ENCODE measurements at places on chromosomes 12 and 14. TPM values are rescaled to one million over a fixed set of nuclear protein-coding genes. Genes with fewer than 3 reads are reported as not detected.

RPS6KL1 gene
- 19.8 TPM for total RNA-seq

DNA sequence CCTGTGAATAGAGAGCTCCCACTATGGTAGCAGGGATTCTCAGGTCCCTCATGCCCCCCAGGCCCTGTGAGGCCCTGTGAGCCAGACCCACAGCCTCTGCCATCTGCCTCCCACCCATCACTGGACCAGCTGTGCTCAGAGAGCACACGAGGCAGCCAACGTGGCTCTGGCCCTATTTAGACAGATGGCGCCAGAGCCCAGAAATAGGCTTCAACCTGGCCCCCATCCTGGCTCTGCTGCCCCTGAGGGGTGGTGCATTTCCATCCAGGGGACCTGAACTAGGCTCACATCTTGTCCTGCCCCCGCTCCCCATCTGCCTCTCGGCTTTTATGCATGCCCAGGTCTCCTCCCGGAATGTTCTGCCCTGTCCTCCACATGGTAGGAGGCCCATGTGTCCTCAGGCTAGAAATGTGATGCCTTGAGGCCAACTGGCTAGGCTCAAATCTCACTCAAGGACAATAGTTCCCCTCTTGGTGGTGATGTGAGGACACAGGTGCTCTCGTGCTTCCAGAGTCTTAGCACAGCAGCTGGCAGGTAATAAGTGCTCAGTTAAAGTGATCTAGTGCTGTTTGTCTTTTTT, 18.9 kb downstream of the TMEM63C start:
- no peak for DNase-seq

HVCN1 gene
- total RNA-seq, result 3.5 TPM

WSCD2 gene
- total RNA-seq, result 0.40 TPM

DNA sequence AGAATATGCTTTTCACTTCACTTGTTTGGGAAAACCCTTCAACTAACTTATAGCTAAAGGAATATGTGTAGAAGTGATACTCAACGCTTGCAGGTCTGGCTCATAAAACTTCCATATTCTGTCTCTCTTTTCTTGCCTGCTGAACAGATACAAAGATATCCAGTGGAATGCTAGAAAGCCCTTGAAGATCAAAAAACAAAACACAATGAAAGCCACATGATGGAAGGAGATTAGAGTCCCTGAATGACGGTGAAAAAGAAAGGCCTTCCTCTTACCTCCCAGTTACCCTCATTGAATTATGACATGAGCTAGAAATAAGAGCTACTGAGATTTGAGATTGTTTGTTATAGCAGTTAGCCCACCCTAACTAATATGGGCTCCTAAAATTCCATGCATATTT, 28.2 kb upstream of the NELL2 start:
- DNase-seq, result no peak

GRCh38 chr12:77064896-77065360, 441 bp downstream of the E2F7 start:
- no peak for DNase-seq

DNA sequence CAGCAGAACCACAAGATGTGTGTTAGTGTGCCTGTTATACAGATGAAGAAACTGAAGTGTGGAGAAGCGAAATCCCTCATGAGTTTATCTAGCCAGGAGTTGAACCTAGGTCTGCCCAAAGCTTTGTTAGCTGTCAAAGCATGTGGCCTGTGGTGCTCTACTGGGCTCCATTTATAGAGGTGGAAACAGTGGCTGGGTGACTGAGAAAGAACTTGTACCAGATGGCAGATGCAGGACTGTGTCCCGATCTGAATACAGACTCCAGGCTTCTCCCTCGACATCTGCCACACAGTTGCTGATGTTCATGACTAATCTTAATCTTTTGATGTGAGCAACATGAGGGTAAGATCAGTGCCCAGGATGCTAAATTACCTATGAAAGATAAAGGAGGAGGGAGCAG, 89.1 kb downstream of the C12orf75 start:
- no peak for DNase-seq

MYL6B gene
- total RNA-seq, result 37.6 TPM

PNP gene
- 17.4 TPM for total RNA-seq

DNA sequence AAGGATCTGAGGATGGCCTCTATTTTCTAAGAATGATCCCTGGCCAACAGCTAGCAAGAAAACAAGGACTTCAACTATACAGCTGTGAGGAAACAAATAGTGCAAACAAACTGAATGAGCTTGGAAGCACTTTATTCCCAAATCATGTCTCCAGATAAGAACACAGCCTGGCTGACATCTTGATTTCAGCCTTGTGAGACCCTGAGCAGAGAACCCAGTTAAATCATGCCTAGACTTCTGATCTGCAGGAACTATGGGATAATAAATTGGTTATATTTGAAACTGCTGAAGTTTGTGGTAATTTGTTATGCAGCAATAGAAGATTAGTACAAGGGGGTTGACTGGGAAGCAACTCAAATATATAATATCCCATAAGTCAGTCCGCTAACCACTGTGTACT, 183.9 kb upstream of the BMP4 start:
- DNase-seq, result no peak

GRCh38 chr12:38905480-38906351, at the start of gene CPNE8:
TSS of gene CPNE8 (minus strand) at chr12:38905591. CDS start at chr12:38905534, 57 bp downstream.
- DNase-seq, result peak; percentile 87

DNA sequence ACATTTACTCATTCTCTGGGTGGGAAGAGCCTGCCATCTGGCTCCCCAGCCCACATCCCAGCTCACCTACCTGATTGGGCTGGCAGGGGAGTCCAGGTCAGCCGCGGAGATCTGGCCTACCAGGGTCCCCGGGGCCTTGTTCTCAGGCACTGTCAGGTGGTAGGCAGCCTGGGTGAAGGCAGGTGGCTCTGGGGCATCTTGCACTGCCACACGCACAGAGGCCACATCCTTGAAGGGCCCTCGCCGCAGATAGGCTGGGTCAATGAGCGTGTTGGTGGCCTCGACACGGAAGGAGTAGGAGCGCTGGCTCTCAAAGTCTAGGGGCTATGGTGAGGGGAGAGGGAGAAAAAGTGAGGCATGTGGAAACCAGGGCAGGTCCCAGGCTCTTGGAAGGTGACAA, 3.9 kb downstream of the CDH24 start:
- no peak for DNase-seq

DNA sequence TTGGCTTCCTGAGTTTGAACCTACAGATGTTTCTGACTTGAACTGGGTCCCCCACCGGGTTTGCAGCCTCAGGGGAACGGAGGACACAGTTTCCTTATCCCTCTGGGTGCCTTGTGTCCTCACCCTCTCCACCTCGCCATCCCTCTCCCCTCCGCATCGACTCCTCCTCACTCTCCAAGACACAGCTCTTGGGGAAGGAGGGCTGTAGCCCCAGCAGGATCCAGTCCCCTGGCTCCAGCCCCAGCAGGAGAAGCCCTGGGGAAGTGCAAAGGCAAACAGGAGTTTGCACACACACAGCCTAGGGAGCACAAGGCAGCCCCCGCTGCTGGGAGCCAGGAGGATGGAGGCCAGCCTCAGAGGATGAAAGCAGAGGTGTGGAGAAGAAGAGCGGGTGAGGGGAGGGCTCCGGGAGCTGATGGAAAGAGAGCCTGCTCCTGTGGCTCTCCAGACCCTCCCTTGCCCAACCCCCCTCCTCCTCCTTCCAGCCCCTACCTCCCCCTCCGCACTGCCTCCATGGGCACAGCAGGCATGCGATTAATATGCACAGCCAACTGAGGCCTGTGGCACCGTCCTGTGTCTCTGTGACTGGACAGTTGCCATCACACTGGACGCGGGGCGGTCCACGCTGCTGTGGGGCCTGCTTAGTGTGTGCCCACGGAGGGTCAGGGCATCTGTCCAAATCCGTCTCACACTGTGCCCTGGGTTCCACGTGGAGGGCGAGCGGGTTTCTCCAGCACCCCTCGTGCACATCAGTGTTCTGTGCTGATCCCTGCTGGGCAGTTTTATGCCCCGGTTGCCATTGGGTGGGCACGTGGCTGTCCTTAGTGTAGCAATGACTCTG, 193.7 kb upstream of the DIO3 start:
- peak; percentile 72 for DNase-seq

- DNase-seq, result no peak
These were observed 1.4 kb upstream of the ACSM4 start for GRCh38 chr12:7302266-7302986.

TMPRSS12 gene
- not detected for total RNA-seq

KRT3 gene
- total RNA-seq, result not detected

DNA sequence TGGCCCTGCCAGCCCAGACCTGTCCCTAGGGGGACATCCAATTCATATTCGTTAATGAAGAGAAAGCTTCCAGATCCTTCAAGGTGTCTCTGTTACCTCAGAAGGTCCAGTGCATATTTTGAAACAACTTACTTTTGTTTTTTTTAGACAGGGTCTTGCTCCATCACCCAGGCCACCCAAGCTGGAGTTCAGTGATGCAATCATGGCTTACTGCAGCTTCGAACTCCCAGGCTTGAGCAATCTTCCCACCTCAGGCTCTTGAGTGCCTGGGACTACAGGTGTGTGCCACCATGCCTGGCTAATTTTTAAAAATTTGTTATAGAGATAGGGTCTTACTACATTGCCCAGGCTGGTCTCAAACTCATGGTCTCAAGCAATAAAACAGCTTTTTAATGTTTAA, 48.4 kb downstream of the B4GALNT3 start:
- peak; percentile 26 for DNase-seq

GRCh38 chr14:98227000-98227726, 1044.8 kb downstream of the BCL11B start:
- DNase-seq, result no peak

DNA sequence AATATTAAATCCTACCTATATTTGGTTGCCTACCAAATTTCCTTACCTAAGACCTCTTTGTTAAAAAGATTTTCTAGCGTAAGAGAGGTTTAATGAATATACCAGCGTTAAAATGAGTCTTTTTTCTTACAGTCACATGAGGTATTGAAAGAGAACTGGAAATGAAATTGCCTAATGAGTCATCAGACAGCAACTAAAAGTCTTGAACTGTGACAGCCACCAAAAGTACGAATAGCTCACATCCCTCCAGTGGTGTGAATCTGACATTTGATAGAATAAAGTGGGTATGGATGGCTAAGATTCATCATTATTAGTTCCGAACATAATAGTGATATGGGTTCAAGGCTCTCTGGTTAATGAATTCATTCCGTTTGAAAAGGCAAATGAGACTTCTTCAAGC, 1297.3 kb downstream of the AACS start:
- no peak for DNase-seq

DNA sequence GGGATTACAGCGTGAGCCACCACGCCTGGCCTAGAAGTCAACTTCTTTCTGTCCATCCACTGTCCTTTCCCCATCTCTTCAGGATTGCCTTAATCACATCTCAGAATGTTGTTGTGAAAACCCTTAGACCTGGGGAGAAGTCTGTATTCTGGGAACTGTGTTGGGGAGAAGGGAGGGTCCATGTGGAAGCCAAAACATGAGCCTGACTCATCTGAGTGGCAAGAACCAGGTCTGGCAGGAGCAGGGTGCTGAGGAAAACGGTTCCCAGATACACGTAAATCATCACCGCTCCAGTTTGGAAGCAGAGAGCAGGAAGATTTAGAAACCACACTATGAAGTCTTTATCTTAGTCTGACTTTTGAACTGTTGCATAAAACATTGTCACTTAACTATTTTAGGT, 245.6 kb upstream of the RGS6 start:
- no peak for DNase-seq

DNA sequence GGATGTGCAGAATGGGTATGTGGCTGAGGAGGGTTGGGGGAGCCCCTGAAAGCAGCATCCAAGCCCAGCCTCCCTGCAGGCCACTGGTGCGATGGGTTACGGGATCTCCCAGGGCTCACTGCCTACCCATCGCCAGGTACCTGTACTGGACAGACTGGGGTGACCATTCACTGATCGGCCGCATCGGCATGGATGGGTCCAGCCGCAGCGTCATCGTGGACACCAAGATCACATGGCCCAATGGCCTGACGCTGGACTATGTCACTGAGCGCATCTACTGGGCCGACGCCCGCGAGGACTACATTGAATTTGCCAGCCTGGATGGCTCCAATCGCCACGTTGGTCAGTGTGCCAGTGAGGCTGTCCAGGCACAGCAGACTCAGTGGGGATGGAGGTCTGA, 18.3 kb upstream of the NXPH4 start:
- DNase-seq, result no peak

DNA sequence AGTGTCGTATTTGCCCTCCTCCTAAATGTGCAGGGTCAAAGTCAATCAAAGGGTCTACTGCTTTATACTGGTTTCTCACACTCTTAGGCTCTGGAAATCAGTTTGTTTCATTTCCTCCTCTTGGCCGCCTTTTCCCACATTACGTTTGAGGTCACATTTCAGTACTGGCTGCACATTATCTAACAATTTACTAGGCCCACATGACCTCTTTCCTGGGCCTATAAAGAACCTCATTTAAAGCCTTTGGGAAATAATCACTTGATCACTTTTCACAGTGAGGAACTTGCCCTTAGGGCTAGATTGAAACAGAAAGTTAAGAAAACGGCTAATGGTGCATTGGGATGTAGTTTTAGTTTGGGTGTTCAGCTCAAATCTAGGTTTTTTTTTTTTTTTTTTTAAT, 497.5 kb downstream of the RERGL start:
- no peak for DNase-seq

- no peak for DNase-seq
These were observed 137.8 kb downstream of the HMGA2 start for GRCh38 chr12:65962036-65962430.

DNA sequence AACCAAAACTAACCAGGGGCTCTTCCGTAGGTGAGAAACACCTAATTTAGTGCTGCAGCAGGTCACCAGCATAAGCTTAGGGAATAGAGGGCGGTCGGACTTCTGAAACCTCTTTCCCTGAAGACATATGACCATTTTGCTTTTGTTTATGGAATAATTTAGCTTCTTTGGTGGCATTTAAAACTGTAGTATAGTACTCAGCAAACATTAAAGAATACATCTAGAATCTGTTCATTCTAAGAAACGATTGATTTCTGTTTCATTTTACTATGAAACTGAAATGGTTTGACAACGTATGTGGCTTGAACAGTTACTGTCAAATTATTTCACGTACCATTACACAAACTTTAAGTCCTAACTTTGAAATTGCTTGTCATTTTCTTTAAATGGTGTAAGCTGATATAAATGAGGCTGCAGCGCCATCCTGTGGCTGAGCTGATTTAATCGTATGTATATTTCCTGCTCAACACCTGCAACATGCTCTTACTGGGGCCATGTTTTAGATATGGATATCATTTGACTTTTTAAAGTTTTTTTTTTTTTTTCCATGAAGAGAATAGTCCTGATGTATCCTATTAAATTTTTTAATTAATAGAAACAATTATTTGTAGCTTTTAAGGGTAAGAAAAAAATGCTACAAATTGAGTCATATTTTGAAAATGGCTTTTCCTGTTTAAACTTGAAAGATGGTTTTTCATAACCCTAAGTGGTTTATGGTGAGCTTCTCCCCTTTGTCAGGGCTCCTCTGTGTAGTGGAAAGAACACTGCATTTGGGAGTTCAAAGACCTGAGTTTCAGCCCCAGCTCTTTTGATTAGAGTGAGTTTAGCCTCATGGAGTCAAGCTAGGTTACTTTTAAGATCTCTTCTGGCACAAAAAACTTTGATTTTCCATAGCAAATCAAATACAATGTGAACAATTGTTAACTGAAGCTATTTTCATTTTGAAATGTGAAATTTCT, 27.4 kb downstream of the CFAP54 start:
- DNase-seq, result peak; percentile 85
